ENCODE measurements at places on chromosomes 5 and 9.

GRCh38 chr9:98935071-98935505, 8.6 kb upstream of the COL15A1 start:
- no peak for DNase-seq

DNA sequence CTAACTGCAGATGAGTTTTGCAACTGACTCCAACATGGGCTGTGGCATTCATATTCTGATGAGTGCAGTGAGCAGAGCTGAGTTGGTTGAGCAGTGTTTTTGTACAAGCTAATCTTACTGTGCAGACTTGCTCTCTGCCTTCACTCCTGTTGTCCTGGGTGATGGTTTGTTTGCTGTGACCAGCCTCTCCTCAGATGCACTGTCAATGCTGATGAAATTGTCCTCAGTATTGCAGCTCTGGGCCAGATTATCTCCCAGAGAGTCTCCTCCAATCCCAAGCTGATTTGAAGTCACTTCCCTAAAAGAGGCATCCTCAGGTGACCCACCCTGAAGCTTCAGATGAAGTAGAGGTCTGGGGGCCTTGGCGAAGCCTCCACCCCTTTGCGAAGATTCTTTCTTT, 581.8 kb downstream of the ACTL7B start:
- no peak for DNase-seq

DNA sequence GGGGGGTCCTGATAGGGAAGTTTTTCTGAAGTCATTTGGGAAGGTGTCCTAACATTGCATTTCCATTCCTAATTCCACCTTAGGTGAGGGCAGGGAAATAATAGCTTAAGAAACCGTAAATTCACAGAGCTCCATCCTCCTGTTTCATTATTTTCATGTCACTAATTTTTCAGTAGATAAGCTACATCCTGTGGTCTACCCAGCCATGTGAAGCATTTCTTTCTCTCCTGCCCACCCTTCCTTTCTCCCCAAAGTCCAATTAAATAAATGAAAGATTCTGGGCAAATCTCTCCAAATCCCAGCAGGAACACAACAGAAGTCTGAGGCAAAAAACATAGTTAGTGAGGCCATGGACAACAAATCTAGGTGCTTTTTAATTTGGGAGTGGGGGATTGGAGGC, 95.1 kb upstream of the ERBIN start:
- DNase-seq, result no peak

DNA sequence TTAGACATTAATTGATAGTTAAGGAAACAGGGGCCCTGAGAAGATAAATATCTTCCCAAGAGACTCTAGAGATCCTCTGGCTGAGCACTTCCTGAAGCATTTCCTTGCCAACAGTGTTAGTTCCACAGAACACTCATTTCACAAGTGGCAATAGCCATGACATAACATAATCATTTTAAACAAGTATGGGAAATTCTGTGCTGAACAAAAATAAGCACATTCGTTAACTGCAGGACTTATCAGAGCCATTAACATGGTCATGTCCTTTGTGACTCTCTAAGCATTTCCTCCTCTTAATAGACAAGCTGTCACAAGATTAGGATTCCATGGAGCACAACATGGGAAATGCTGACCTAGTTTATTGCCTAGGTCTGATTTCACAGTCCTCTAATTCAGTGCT, 184.9 kb downstream of the SNX18 start:
- no peak for DNase-seq

GRCh38 chr5:82806513-82806912, 270.7 kb downstream of the TMEM167A start:
- no peak for DNase-seq

DNA sequence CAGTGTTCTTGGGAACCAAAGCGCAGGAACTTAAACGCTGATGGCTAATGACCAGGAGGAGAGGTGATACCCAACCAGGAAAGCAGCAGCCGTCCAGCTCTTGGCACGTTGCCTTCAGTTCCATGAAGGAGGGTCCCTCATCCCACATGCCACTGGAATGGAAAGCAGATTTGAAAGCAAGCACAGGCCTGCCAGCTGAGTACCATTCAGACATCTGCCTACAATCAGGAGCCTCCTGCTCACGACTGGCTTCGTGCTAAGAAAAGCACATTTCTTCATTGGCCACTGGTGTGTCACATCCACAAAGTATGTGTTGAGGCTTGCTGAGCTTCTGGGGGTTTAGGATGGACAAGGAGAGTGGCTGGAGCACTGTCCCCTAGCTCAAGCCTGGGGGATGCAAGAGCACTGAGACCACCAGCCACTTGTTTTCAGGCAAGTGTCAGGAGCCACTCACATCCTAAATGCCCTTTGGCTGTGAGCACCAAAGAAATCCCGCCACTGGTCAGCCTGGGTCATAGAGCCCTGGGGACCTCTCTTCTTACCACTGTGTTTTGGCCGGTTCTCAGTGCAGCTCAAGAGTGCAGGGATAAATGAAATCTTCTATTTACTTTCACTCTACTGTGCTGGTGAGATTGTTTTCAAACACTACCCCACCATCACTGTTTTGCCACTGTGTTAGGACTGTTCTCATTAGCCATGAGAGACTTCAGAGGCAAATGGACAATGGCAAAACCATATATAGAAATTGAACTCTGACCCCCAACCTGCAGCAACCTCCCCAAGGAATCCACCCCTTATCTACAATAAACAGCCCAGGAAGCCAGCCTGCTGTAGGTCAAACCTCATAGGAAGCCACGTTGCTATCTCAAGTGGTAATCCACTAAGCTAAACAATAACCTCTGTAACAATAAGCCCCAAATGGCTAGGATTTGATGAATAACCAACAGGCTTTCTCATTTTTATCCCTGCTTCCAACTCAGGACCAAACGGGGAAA, 58.3 kb downstream of the MTX3 start:
- no peak for DNase-seq

GRCh38 chr9:89888233-89888632, 283.4 kb downstream of the GADD45G start:
- DNase-seq, result no peak

DNA sequence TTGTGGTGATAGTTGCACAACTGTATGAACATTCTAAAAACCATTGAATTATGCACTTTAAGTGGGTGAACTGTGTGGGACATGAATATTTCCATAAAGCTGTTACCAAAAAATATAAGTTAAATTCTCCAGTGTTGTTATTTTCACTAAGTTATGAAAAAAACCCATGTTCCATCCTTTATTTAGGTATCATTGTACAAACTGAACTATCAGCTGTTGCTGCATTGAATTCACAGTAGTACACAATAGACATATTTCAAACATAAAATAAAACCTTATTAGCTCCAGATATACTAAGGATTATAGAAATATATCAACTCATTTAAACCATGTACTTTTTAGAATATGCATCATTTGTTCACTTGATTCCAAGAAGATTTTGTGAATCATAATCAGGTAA, 192.1 kb downstream of the COMMD10 start:
- no peak for DNase-seq

DNA sequence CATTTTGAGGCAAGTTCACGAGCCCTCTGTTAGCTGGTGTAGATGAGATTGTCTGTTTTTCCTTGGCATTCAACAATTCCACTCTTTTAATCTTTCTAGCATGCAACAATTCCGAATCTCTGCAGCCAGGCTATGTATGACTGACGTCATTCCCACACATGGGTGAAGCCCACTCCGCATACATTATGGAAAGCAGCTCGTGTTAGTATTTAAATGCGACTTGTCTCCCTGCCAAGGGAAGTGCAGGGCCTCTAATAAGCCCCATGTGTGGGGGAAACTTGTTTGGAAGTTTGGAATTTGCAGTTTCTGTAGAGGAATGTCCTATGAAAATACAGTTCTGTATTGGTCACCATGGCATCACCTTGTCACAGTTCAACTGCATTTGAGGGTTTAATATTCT, 146.0 kb upstream of the FBXL7 start:
- DNase-seq, result no peak

- DNase-seq, result no peak
Measured at GRCh38 chr5:160377651-160378050, 7.2 kb upstream of the C1QTNF2 start.

GRCh38 chr9:134218230-134218629, 53.9 kb upstream of the RNU6ATAC start:
- no peak for DNase-seq

DNA sequence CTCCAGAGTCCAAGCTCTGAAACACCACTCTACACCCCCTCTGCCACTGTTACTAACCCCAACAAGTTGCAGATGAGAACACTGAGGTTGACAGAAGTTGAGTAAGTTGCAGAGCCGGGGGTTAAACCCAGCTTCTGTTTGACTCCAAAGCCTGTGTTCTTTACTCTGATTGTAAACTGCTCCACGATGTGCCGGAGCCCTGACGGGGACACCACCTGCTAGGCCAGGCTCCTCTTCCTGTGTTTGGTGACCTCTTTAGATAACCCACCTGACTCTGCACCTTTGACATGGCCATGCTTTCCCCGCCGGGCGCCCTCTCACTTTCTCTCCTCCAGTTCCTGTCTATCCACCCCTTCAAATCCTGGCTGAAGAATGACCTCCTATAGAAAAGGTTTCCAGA, 96.7 kb downstream of the PAX5 start:
- no peak for DNase-seq

GRCh38 chr5:14595189-14595588, 13.6 kb downstream of the OTULINL start:
- peak; percentile 59 for DNase-seq

GRCh38 chr5:176929654-176930053, 30.5 kb upstream of the HK3 start:
- peak; percentile 20 for DNase-seq

DNA sequence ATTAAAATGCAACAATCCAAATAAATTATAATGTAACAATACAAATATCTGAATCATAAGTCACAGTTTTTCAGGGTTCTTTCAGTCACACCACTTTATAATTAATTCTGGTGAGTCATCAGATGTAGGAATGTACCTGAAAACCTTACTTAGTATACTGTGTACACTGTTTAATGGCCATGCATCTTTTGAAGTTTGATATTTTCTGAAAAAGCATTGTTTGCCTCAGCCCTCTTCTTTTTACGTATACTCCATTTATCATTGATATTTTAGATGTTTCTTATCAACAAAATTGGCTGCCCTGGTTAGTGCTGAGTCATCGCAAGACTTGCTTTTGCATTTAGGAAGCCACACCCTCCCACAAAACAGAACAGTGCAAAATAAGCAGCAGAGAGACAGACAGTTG, 218.6 kb downstream of the PJA2 start:
- DNase-seq, result peak; percentile 31

- no peak for DNase-seq
Measured at GRCh38 chr9:124684169-124684568, 86.9 kb downstream of the NR6A1 start.

- no peak for DNase-seq
Measured at GRCh38 chr5:134142806-134143205, 28.3 kb downstream of the TCF7 start.

- no peak for DNase-seq
Measured at GRCh38 chr5:158286827-158287226, 427.9 kb upstream of the CLINT1 start.

DNA sequence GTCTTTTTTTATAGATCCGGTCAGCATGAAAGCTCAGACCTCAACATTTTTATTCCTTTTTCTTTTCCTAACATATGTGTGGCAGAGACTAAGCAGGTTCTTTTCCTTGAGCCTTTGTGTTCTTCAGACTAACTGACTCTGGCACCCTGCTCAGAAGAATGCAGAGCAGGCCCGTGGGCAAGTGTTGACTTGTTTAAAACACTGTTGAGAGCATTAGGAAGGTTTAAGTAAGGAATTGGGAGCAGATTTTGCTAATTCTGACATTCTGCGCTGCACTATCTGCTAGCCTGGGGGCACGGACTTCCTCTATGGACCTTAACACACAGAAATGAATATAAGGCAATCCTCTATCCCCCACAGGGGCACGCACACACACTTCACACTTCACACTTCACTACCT, 182.5 kb upstream of the PIK3R1 start:
- DNase-seq, result no peak

DNA sequence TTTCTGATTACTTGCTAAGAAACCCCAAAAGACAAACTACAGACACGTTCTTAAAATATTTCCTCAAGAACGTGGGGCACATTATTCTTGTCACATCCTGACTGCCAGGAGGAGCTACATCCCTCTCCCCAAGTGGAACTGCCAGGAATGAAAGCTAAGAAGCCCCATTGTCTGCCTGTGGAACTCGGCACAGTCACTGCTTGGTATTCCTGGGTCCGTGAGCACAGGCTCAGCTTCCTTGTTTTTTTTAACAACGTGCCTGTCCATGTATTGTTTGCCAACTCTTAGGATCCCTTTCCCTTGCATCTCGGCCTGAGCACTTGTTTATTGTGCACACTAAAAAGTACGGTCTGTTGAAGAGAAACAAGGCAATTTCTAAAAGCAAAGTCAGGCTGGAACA, 47.0 kb upstream of the SELENOP start:
- no peak for DNase-seq

- DNase-seq, result no peak
Measured at GRCh38 chr5:588406-588995, 23.6 kb upstream of the CEP72 start.

- DNase-seq, result no peak
Measured at GRCh38 chr5:107778647-107779046, 107.9 kb upstream of the EFNA5 start.

- DNase-seq, result no peak
Measured at GRCh38 chr5:102931085-102931725, 176.1 kb downstream of the PAM start.

DNA sequence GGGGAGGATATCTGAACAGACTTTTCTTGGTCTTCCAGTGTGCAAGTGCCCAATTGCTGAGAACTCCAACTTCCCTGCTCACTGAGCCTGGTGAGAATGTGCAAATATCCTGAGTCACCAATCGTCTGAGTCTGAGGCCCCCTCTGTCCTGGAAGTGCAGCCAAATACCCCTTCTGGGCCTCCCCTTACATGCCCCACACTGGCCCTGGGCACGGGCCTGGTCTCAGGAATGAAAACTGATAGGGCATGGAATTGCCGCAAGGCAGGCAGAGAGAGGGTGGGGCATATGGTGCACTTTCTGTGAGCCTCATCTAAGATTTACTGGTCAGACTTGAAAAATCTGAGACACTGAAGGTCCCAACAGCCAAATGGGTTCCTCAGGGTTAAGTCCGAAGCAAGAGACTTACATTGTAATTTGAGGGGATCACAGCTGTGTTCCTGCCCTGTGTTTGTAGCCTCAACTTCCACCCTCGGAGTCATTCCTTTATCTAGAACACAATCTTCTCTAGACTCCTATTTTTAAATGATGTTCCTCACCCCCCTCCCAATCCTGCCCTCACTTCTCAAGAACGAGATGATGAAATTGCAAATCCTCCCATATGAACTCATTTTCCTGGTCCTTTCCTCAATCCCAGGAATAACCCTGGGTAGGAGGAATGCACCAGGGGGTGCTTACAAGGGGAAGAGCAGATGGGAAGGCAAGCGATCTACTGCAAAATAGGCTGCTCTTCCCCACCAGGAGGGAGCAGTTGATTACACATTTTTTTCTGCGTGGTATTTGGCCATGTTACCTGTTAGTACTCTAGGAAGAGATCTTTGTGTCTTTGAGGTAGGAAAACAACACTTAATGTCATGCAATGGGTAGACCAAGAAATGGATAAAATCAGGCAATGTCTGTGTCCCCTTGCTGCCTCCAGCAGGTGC, 34.6 kb upstream of the ARHGAP26 start:
- DNase-seq, result no peak

- no peak for DNase-seq
Measured at GRCh38 chr9:121974421-121974820, 118.7 kb downstream of the TTLL11 start.

- DNase-seq, result peak; percentile 66
Measured at GRCh38 chr5:159515909-159516415, 185.7 kb upstream of the IL12B start.
